Stimulated activated CD4-positive, alpha-beta T cell treated with anti-CD3 and anti-CD28 coated beads, TNF-alpha, amount 100 ng/mL, for 24 hours (primary cell): ENCODE measurements at places on chromosomes 7 and 10.

- DNase-seq: no peak
Observed at GRCh38 chr7:105284014-105284413, 104.7 kb downstream of the SRPK2 start.

DNA sequence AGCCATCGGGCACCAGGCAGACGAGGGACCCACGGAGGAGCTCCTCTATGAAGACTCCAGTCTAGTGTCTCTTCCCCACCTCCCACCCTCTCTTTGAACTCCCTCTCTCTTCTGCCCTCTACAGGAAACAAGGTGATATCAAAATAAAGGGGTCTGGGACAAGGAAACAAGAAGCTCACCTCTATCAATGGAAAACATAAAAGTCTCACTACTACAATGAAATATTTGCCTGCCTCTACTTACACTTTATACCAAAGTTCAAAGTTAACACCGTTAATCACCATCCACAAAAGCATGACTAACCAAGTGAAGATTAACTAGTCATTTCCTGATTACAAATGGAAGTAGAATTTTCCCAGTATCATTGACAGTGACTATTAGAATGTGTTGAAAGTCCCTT is 82.2 kb downstream of the PARD3 start:
- DNase-seq: no peak

- no peak for DNase-seq
Observed at GRCh38 chr7:39647816-39648215, 24.4 kb downstream of the RALA start.

- DNase-seq: no peak
Observed at GRCh38 chr10:103563231-103564115, 70.0 kb downstream of the NEURL1 start.

- no peak for DNase-seq
Observed at GRCh38 chr10:126270111-126270510, 118.2 kb downstream of the ADAM12 start.

- DNase-seq: no peak
Observed at GRCh38 chr7:100059251-100059739, 9.7 kb downstream of the ZSCAN21 start.

GRCh38 chr7:51067258-51067657 is 249.4 kb downstream of the COBL start:
- no peak for DNase-seq

DNA sequence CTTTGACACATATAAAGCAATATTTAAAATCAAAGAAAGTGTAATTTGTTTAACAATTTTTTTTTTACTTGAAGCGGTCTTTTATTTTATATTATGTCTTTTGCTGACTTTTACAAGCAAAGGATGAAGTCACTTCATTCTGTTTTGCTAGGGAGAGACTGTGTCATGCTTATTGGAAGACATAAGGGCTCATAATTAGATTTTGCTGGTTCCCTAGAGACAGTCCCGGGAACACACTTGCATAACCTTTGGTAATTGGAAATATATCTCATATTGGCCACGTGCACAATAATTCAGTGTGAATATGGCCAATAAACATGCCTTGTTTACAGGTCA is 448 bp upstream of the NET1 start:
- DNase-seq: no peak

- DNase-seq: no peak
Observed at GRCh38 chr10:15370212-15370855, 755 bp downstream of the FAM171A1 start.

- DNase-seq: no peak
Observed at GRCh38 chr10:132263866-132264265, 43.9 kb downstream of the STK32C start.

DNA sequence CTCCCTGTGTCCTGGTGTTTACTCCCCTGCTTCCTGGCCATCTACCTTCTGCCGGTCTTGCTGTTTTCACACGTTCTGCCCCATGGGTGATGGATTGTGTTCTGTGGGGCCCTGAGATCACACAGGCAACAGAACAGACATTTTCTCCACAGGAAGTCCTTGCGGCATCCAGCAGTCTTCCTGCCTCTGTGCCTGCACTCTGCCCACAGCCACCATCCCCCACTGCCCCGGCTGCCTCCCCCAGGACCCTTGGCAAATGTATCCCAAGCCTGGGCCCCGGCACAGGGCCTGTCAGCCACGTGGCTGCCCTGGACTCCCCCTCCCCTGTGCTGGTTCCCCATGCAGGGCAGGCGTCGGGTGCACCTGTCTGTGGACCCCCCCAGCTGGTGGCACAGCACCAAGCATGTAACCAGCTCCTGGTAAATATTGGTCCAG is 184.2 kb downstream of the WDR37 start:
- DNase-seq: no peak

GRCh38 chr7:112362053-112362650 is 88.1 kb upstream of the IFRD1 start:
- DNase-seq: no peak

DNA sequence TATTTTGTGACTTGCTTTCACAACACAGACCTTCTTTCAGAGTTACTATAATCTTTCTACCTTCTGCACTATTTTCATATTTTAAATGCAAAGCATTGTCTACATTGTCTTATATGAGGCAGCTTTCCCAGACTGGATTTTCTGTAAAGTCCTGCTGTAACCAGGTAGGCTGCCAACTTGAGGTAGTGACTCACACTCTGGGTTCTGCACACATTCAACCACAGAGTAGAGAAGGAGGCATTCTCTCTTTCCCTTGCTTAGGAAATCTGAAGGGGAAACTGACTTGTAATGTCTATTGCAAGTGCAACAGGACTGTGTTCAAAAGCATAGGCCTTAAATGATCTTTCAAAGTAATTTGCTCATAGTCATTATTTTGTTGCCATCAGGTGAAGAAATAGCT is 461.4 kb downstream of the GRM8 start:
- DNase-seq: no peak

DNA sequence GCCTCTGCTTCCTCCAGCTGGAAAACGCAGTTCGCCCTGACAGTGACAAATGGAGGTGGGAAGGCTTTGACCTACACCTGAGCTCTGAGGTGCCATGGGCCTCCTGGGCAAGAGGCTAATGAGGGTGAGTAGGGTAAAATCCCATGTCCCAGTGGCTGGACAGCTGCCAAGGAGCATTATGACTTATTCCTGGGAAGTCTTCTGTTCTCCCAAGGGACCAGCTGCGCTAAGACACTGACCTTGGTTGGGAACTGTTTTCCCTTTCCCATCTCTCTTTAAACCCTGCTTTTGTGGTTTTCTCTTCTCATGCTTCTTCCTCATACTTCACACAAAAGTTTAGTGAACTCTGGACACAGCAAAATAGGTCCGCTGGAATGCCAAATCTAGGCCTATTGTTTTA is 72.6 kb downstream of the COPG2 start:
- no peak for DNase-seq

DNA sequence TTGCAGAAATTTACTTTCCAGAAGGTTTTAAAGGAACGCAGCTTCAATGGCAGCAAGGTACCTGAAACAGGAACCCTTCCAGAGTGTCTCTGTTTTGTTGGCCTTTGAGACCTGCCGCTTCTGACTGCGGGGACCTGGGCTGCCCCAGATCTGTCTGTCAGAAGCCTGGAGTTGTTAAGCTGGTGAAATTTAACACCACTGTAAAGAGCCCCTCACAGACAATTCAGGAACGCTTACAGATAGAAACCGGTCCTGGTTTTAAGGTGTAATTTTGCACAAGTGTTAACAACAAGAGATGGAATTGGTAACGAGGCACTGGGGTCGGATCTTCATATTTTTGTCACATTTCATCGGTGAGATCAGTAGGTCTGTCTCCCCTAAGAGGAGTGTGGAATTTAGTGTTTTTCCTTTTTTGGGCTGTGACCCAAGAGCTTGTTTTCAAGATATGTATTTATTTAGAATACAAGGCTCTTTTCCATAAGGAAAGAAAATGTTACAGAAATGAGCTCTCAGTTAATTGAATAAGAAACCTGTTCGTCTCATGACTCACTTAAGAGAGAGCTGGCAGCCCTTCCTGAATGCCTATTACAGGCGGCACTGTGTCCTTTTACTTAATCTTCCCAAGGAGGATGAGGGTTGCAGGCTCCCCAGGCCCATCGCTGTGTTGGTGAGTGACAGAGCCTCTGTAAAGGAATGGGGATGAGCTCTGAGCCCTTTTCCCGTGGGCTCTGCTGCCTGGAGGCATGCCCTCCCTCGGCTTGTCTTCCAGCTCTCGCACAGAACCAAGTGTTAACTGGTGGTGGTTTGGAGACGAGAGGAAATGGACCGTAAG is 168.7 kb downstream of the CUX1 start:
- no peak for DNase-seq

DNA sequence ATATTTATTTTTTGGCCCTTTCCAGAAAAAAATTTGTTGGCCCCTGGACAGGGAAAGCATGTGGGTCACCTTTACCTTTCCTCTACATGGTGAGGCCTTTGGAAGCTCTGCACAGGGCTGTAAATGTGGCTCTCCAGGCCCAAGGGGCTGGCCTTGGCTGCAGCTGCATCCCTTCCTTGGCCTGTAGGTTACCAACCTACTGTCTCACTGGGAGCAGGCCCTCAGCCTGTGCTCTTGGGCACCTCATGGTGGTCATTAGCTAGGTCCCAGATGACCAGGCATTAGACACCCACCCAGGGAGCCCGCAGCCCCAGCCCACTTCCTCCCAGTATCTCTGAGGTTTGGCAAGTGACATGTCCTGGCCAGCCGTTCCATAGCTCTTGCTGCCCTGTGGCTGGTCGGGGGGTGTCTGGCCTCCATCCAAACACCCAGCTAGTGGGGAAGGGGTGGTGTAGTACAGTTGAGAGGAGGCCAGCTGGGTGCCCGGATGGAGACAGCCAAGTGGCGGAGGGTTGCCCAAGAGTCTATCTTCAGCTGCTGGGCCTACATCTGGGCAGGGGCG is 7.1 kb upstream of the CPA5 start:
- no peak for DNase-seq

DNA sequence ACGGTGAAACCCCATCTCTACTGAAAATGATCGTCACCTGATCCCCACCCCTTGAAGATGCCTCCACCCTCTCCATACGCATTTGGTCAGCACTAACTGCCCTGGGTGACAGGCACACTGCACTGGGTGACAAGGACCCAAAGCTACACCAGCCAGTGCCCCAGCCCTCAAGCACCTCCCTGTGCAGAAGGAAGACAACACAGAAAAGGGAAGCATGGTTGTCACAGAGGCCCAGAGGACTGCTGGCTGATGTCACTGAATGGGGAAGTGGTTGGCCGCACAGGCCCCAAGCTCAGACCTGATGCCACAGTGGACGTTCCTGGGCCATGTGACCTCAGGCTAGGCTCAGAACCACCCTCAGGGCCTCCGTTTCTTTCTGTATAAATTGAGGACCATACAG is 4.2 kb upstream of the PILRA start:
- no peak for DNase-seq

- no peak for DNase-seq
Observed at GRCh38 chr10:48705401-48705938, 20.8 kb downstream of the WDFY4 start.

DNA sequence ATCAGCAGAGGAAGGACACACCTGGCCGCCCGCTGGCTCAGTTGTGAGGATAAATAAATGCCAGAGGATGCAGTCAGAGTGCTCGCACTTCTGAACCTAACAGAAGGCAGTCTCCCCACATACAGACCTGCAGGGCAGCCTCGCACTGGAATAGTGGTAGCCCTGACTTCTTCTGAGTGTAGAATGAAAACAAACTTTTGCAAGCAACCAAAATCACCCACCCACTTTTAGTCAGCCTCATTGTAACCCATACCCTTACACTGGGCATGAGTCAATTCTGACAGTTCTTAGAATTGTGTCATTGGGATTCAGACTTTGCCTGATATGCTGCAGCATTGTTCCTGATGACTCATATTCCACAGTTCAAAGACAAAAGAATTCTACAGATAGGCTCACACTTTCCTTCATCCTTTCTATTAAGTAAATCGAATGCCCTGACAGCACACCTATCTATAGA is 167.0 kb upstream of the CDK1 start:
- peak; percentile 8 for DNase-seq

DNA sequence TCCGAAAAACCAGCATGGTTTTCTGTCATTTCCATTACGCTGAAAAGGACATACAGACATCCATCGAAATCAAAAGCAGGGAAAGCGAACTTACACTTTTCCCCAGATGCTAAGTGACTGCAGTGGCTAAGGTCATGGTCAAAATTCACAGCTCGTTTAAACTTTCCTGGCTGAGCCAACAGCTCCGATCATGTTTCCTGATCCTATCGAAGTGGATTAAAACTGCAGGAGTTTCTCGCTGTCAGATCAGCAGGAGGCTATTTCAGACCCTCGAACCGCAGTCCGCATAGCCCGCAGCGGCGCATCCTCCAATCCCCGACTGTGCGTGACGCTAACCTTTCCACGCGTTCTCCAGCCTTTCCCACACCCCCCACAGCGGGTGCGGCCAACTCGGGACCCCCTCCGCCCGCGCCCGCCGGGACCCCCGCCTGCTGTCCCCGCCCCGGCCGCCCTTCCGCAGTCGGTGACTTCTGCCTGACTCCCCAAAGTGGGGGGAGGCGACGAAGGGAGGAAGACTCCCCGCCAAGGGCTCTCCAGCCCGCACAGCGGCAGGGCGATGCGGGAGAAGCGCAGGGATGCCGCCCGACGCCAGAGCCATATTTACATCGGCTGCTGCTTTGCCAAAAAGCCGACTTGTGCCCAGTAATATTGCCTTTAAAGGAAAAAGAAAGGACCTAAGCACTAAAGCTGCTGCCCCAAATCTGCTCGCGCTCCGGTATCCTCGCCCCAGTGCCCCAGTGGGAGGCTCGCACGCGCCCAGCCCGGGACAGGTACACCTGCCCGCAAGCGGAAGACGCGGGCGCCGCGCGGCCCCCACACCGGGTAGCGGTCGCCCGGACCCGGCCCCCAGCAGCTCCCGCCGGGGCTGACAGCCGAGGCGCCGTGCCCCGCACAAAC is 1.2 kb downstream of the PIP4K2A start:
- no peak for DNase-seq

DNA sequence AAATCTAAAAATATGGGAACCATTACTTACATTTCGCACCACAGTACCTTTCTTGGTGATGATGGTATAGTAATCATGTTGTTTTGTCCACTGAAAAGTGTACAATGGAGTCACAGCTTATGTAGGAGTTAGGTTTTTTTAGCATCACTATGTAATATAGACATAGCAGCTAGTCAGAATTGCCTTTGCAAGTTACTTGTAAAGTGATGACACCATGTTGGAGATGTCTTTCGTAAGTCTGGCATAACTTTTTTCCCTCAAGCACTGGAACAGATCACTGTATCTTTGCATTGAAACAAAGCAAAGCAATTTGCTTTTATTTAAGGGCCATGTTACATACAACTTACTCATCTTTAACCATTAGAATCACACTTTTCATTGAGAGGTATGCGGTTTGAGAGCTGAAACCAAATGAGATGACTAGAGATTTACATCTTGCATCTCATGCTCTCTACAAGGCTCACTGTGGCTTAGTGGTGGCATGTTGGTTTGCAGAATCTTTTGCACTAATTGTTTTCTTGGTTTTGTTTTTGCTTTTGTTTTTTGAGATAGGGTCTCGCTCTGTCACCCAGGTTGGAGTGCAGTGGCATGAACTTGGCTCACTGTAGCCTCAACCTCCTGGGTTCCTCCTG is 18.3 kb downstream of the UBN2 start:
- no peak for DNase-seq
